ENCODE measurements at places on chromosomes 3 and 15.
A peak's percentile ranks its signal among the peaks of the same experiment; 100 is the strongest.

- no peak for DNase-seq
Measured at GRCh38 chr3:102979682-102980354, 545.0 kb downstream of the ZPLD1 start.

DNA sequence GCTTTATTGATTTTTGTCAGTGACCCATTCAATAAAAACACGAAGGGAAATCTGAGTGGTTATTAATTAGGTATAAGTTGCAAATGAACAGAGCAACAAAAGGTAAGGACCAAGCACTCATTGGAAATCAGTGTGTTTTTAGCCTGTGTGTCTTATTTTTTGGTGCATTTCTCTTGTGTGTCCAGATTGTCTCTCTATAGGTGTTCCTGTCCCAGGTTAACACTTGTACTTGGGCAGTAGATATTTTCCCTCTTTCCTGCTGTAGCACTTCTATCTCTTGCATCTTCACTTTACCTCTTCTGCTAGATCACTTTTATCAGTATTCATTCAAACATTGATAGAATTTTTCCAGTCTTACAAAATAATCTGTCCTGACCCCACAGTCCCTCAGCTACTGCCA is 37.0 kb downstream of the MAPK6 start:
- no peak for DNase-seq

DNA sequence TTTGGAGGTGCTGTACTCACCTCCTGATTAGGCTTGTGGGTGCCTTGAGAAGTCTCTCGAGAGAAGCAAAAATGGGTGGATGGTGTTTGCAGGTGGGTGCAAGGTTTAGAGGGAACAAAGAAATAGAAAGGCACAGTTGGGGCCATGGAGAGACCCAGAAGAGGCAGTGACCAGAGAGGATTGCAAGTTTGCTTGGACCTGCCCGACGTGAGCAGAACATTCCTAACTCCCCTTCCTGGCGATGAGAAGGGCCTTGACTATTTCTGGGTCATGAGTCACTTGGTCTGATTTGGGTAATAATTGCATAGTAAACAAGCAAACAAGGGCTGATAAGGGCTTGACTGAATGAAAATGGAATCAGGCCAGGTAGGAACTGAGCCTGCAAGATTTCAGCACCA is 7.0 kb upstream of the CTSH start:
- no peak for DNase-seq

DNA sequence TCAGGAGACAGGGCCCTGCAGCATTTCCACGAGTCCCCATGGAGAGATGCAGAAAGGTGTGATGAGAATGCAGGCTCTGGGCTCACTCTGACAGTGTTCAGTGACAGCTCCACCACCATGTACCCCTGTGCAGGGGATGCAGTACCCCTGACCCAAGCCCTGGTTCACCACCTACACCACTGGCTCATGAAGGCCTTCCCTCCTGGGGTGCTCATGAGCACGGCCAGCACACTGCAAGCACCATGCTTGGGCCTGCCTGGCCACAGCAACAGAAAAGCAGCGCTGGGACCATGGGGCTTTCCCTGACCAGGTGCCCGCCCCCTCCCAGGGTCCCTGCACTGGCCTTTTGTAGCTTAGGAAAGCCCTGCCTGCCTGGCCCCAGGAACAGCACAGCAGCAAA is 6.2 kb downstream of the CXCR6 start:
- DNase-seq, result no peak

DNA sequence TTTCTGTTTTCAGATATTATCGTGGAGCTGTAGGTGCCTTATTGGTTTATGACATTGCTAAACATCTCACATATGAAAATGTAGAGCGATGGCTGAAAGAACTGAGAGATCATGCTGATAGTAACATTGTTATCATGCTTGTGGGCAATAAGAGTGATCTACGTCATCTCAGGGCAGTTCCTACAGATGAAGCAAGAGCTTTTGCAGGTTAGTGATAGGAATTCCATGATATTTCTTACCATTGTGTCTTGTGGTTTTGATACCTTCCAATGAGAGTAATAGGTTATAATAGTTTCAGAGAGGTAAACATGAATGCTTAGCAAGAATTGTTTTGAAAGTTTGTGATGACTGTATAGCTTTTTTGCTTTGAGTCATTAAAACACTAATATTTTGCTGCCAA is 8.5 kb downstream of the RAB11A start:
- no peak for DNase-seq

- peak; percentile 92 for DNase-seq
Measured at GRCh38 chr3:123066896-123067688, at the start of gene PDIA5. PDIA5 (plus strand) TSS chr3:123067025; CDS start chr3:123067165, 140 bp downstream.

- no peak for DNase-seq
Measured at GRCh38 chr15:52862677-52863076, 72.5 kb upstream of the ONECUT1 start.

- DNase-seq, result no peak
Measured at GRCh38 chr3:43001556-43002121, 22.5 kb downstream of the GASK1A start.

DNA sequence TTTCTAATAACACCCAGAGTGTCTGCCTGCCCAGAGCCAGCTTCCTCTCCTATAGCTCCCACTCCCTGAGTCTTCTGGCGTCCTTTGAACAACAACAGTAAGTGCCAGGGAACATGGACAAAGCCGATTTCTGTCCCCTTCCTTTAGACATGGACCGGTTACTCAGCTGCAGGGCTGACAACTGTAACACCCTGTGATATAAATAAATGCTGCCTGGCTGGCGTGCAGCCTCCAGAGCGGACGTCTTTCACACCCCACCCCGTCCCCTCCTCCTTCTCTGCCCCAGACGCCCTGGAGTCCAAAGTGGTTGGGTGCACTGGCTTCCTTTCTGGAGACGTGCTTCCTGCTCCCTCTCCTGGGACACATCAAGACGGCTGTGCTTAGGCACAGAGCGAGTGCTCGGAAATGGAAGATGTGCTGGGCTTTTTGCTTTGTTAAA is 281.9 kb upstream of the LRRFIP2 start:
- DNase-seq, result no peak

GRCh38 chr3:196518966-196519717 is 4.0 kb upstream of the SMCO1 start:
- peak; percentile 72 for DNase-seq

DNA sequence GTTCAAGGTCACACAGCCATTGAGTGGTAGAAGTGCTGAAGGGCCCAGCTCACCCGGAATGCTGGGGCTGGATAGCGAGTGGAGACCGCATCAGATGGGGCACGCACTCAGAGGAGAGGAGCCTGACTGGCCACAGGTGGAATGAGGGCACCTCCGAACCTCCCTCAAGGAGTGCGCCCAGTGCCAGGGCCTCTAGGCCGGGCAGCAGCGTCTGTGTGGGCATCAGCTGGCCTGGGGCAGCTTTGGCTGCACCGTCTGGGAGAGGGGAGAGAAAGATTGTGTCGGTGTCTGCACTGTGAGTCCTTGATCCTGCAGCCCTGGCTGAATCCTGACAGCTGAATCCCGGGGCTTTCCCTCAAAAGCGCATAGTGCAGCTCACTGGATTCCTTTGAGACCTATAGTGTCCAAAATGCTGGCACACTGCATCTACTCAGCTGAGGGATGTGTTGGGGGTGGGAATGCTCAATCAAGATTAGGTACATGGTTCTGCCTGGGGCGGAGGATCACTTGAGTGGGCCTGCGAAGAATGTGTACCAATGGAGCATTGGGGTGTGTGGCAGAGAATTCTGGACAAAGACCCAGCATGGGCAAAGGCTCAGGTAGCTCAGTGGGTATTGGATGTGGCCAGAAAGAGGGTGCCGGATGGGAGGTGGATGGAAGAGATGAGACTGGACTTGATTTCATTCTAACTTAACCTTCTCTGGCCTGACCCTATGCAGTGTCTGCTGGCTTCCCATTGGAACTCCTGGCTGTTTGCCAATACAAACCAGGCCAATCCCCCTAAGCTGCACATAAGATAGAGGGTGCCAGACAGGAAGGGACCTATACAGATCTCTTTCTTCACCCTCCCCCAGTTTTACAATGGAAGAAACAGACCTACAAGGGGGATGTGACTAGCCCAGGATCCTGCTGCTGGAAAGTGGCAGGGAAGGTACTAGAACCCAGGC is 950 bp downstream of the ANKDD1A start:
- DNase-seq, result peak; percentile 28

DNA sequence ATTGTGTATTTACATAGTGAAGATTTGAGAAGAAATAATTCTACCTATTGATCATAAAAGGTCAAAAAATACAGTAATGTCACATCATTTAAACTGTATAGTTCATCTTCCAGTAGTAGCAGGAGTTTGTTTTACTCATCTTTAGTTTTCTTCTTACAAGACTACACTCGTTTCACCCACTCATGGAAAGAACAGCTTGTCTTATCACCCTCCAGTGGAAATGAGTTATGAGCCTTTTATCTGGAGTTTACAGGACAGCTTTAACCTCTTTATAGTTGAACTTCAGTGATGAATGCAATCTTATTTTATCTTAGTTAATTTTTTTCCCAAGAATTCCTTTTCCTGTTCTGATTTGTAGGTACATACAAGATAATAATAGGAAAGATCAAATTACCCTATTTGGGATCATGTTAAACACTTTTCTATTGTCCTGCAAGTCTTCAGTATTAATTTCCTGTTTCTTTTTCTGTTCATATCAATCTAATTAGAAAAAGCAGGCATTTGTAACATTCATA is 36.8 kb downstream of the RBMS3 start:
- peak; percentile 20 for DNase-seq

DNA sequence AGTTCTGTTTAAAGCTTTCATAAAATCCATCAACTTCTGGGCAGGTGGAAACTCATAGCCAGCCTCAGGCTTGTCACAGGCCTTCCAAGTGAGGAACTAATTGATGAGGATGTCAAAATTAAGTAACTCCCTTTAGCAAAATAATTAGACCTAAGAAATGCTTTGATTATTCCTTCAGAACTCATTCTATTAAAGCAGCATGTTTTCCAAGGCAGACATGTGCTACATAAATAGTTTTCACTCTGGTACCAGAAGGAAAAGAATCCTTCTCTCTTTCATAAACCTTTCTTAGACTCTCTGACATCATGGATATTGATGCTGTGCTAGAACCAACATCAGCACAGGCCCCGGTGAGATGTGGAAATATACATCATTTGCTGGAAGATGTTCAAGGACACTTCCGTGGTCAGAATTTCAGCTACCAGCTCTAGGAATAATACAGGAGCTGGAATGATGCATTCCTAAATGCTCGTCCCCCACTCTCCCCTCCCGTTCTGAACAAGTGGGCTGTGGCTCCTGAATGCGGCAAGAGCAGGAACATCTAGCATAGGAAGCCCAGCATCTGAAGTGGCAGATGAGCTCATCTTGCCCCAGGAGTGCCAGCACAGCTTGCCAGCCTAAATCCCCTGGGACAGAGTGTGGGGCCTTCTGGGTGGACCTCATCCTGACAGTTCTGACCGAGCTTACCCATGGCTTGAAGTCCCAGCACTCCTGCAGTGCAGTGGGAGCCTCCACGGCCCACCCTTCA is 82.4 kb downstream of the WWTR1 start:
- DNase-seq, result peak; percentile 73

GRCh38 chr3:38835939-38836338 is 19.9 kb upstream of the SCN10A start:
- no peak for DNase-seq

DNA sequence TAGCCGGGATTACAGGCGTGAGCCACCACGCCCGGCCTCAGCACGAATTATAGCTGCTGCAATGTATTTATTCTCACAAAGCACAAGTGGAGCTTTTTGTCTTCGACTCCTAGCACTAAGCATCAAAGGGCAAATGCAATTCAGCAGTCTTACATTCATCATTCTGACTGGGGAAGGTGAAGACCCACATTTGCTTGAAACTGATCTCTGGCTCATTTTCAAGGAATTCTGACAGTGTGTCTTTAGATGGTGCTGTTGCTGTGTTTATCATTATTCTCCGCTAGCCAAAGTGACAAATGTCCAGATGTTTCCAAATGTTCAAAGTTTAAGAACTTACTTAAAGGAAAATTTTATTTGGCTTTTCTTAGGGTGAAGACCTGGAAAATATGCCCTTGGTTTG is 55.9 kb downstream of the SGO1 start:
- DNase-seq, result peak; percentile 19

DNA sequence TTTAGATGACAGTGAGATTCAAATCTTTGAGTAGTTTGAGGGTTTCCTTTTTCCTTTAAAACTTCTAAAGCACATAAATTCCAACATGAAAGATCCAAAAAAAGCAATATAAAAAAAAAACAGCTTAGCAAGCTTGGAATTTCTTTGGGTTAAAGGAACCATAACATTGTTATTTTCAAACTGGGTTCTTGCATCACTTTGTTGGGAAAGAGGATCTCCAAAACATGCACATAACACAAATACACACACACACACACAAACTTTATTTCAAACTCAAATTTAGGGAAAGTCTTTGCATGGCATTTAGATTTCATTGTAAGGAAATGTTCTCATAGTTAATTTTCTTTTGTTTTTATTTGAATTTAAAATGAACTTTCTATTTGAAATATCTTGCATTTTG is 79.2 kb upstream of the COL8A1 start:
- DNase-seq, result no peak

DNA sequence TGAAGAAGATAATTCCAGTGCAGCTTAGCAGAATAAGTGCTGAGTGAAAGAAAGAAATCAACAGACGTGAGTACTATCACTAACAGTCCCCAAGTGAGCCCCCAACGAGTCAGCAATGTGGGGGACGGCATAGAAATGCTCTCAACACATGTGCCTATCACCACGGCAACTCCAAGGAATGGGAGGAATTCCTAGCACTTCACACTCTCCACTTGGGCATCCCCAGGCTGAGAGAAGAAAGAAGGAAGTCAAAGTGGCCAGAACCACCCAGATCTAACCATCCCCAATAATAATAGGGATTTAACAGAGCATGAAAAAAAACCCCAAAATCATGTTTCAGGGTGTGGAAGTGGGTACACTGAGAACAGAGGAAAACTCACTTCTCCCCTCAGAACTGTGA is 29.3 kb upstream of the CPNE4 start:
- no peak for DNase-seq

GRCh38 chr3:183845608-183846288 is 20.4 kb upstream of the MAP6D1 start:
- no peak for DNase-seq

Data from NCI-H524 (cell line).